ENCODE measurements at places on chromosomes 12 and 14.

GRCh38 chr14:55438066-55438683 lies 2.2 kb downstream of the TBPL2 start:
- DNase-seq = peak; percentile 58

DNA sequence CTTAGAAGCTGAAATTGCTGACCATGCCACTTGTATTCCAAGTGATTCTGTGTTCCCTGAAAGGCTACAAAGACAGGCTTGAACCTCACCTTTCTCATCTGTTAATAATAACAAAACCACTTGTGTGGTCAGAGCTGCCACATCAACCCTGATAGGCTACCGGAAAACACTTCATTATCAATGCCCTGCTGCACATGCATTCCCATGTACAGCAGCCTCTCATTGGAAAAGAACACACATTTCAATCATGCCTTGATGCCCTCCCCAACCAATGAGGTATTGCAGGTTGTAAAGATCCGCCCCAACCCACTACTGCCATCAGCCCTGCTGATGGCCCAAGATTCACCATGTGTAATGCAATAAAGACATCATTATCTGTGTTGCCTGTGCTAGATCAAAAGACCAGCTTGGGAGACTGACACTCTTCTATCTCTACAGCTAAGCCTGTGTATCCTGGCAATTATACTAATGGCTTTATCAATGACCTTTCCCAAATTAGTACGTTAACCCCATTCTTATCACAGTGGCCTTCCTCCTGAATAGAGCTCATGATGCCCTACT lies 2.8 kb downstream of the GPR19 start:
- no peak for DNase-seq

- DNase-seq = no peak
These were observed 65.3 kb downstream of the PRIMA1 start for GRCh38 chr14:93723001-93723400.

DNA sequence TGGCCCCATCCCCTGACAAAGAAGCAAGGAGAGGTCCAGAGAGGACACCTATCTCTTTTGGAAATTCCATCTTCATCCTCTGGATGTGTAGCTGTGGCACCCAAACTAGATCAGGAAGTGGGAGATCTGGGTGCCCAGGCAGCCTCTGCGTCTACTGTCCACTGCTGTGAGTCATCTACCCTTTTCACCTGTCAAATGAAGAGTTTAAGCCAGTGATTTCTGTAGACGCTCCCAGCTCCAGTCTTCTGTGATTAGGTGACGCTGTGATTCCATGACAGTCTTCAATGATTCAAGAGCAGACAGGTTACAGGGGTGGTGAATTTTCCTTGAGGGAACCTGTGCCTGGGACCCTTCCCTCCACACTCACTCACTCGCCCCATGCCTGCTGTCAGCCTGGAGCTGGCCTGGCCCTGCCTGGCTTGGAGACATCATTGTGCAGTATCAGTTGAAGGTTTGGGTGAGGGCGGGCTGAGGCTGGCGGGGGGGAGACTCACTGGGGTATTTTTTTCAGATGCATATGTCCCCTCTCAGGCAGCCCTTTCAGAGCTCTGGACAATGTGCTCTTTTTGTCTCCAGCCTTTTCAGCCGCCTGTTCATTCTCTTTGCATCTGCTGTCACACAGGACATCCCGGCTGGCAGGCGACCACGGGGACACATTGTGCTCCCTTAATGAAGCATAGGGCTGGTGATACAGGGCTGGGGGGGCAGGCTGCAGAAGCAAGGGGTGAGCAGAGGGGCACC lies 56.8 kb upstream of the PARP11 start:
- no peak for DNase-seq

GRCh38 chr12:128971802-128972201 lies 118.5 kb downstream of the GLT1D1 start:
- DNase-seq = no peak

- DNase-seq = no peak
These were observed 149.1 kb upstream of the ATP2B1 start for GRCh38 chr12:89857652-89858274.

DNA sequence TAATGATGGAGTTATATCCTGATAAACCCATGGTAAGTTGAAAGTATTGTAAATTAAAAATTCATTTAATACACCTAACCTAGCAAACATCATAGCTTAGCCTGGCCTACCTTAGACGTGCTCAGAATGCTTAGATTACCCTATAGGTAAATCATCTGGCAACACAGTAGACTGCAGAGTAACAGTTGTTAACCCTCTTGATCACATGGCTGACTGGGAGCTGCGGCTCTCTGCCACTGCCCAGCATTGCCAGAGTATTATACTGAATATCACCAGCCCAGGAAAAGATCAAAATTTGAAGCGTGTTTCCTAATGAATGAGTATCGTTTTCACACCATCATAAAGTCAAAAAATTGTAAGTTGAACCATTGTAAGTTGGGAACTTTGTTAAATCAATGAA lies 17.8 kb upstream of the TMPRSS12 start:
- no peak for DNase-seq

DNA sequence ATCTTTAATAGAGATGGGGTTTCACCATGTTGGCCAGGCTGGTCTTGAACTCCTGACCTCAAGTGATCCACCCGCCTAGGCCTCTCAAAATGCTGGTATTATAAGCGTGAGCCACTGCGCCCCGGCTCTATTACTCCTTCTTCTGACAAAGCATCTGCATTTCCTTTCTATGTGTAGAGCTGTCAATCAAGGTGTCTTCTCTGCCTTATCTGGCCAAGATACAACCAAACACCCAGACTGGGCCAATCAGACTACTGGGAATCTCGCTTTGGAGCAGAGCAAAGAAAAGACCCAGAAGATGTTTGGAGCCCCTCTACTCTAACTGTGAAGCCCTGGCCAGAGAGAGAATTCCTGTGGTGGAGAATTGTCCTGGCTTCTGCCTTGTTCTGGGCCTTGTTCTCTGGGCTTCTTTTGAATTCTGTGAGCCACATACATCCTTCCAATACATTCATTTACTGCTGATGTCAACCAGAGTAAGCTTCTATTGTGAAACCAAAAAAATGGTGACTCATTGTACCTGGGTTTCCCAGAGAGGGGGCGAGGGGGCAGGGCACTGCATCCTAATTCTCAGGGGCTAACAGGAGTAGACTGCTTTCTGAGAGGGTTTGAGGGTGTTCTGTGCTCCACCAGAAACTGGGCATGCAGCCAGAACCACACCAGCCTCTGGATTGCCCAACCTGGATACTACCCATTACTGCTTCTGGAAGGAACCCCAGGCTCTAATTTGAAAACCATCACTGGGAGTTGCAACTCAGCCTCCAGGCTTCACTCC lies 18.8 kb upstream of the FLVCR2 start:
- no peak for DNase-seq

- DNase-seq = peak; percentile 56
These were observed 36.0 kb upstream of the GLIPR1 start for GRCh38 chr12:75444429-75445136.

- peak; percentile 64 for DNase-seq
These were observed 58.2 kb downstream of the DICER1 start for GRCh38 chr14:95098984-95099599.

DNA sequence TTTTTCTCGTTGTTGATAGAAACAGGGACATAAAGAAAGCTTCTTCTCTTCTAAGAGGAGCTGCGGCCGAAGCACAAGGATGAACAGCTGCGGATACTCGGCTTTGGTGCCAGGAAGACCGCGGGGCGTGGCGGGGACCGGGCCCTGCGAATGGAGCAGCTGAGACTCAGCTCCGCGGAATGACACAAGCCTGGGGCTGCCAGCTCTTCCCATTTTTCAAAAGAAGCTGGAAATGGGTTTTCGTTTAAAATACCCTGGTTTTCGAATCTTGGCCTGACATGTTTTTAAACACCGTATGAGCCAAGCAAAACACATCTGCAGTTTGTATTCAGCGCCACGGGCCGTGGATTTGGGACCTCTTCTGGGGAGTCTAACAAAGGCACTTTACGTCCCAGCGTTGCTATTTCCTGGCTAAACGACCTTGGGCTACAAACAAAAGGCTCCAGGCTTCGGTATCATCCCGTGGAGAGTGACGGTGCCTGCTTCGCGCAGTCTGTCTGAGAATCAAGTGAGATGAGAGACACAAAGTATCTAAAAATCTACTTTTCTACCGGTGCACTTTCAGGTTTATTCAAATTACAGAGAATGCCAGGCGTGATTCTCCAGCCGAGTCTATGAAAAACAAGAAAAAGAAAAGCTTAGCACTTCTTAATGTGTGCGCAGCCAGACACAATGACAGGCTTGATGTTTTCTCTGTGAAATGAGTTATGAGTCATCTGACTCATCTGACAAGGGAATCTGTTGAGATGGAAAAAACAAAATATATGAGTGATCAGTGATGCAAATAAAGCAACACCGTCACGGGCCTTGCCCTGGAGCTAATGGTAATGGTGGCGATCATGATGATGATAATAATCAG lies 114.0 kb upstream of the TMEM132D start:
- peak; percentile 13 for DNase-seq

- DNase-seq = no peak
These were observed 37.9 kb downstream of the MDM1 start for GRCh38 chr12:68294251-68294650.

- DNase-seq = no peak
These were observed 949 bp upstream of the SDR9C7 start for GRCh38 chr12:56935157-56935556.

DNA sequence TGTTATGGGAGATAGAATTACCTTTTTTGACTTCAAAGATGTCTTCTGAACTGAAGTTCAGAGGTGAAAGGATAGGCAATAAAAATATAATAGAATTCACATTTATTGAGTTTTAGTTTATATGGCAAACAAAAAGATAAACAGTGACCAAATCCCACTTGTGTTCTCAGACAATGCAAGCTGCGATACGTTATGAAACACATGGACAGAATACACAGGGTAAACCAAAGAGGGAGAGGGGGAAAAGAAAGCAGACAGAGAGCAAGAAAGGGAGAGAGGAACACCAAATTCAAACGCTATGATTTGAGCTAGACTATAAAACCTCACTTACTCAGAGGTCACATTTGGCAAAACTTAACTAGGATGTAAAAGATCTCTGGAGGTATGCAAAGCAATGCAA lies 238.2 kb upstream of the FLRT2 start:
- DNase-seq = no peak

DNA sequence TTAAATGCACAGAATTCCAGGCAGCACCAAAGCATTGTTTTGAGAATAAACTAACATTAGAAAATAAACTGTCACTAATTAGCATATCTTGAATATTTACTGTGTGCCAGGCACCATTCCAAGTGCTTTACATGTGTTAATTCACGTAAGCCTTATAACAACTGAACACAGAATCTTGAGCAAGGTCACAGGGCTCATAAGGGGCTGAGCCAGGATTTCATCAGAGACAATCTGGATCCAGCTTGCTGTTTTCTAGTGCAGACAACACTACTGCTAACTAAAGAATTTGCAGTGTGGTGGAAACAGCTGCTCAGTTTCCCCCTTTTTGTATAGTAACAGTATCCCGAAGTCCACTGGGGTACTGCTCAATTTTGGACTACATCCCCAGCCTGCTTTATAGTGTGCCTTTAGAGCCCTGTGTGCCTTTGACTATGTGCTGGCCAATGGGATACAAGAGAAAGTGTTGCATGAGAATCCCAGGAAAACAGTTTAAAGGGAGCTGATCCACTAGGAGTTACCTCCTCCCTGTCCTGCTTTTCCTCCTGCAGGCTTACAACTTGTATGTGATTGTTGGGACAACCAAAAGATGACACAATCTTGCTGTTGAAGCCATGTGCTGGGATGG lies 36.0 kb upstream of the RMST start:
- DNase-seq = no peak

DNA sequence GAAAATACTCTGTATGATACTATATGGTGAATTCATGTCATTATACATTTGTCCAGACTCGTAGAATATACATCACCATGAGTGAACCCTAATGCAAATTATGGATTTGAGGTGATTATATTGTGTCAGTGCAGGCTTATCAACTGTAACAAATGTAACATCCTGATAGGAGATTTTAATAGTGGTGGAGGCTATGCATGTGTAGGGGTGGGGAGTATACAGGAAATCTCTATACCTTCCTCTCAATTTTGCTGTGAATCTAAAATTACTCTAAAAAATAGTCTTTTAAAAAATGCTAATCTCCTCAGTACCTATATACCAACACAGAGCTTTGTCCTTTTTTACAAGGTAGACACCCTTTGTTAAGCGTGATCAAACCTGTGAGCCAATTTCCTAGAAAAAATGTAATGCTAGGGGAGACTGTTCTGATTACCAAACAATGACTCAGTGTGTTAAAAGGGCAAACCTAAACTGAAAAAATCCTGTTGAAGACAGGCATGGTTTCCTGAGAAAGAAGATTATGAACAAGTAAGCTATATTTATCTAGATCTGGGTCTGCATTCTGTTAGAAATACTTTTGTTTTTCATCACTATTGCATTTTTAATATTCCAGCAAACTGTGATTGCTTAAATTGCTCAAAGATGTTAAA lies 170.9 kb downstream of the DUSP6 start:
- DNase-seq = peak; percentile 60

DNA sequence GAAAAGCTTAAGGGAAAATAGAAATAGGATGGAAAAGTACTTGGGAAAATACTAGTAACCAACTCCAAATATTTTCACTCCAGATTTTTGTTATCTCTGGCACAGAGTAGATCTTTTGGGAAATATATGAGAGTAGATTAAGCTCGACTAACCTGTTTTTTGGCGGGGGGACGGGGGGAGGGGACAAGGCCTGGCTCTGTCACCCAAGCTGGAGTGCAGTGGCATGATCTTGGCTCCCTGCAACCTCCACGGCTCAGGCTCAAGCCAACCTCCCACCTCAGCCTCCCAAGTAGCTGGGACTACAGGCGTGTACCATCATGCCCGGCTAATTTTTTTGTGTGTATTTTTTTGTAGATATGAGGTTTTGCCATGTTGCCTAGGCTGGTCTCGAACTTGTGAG lies 4.8 kb downstream of the DHRS7 start:
- DNase-seq = no peak

- no peak for DNase-seq
These were observed 2.8 kb downstream of the KLRC4 start for GRCh38 chr12:10406725-10407124.

DNA sequence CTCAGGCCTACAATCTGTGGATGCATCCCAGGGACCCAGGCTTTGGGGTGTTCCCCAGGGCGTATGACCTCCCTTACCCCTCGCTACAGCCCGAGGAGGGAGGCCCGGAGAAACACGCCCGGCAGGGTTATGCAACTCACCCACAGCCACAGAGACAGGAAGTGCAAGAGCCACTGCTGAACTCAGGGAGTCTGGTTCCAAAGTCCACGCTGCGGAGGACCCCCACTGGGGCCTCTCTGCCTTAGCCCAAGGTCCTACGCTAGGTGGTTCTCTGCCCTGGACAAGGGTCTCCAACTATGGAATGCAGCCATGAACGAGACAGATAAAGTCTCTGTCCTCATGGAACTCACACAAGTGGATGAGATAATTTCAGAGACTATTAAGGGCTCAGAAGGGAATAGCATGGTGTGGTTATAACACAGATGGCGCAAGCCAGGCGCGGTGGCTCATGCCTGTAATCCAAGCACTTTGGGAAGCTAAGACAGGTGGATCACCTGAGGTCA lies 11.3 kb downstream of the SCARB1 start:
- DNase-seq = no peak

GRCh38 chr14:24674204-24674970 lies 40.4 kb upstream of the GZMB start:
- no peak for DNase-seq
